Fibroblast of pulmonary artery (primary cell): ENCODE measurements at places on chromosomes 6 and 20.
A peak's percentile ranks its signal among the peaks of the same experiment; 100 is the strongest.

- no peak for DNase-seq
Observed at GRCh38 chr20:57683881-57684807, 25.7 kb downstream of the PMEPA1 start.

- no peak for DNase-seq
Observed at GRCh38 chr6:70375882-70376281, 37.4 kb upstream of the FAM135A start.

DNA sequence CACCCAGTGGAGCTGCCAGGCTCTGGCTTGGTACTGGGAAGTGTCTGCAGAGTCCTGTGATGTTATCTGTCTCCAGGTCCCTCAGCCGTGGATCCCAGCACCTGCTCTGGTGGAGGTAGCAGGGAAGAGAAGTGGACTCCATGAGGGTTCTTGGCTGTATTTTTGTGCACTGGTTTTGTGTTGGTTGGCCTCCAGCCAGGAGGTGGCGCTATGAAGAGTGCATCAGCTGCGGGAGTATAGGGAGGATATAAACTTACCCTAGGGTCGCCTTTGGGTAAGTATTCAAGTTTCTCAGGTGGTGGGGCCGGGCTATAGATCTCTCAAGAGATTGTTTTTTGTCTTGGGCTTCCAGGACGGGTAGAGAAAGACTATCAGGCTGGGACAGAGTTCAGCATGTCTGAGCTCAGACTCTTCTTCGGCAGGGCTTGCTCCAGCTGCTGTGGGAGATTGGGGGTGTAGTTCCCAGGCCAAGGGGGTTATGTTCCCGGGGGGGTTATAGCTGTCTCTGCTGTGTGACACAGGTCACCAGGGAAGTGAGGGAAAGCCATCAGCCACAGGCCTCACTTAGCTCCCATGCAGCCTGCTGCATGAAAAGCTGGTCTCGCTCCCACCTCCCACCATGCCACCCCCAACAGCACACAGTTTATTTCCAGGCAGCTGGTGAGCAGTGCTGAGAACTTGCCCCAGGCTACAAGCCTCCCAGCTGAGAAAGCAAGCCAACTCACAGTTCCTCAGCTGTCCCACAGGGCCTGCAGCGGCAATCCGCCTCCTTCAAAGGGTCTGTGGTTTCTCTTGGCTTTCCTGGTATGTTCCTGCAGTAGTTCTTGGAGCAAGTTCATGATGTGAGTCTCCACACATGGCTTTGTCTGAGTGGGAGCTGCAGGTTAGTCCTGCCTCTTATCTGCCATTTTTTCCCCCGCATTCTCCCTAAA, 115.7 kb downstream of the AIG1 start:
- peak; percentile 78 for DNase-seq

- no peak for DNase-seq
Observed at GRCh38 chr6:2636672-2637071, 114.0 kb downstream of the MYLK4 start.

DNA sequence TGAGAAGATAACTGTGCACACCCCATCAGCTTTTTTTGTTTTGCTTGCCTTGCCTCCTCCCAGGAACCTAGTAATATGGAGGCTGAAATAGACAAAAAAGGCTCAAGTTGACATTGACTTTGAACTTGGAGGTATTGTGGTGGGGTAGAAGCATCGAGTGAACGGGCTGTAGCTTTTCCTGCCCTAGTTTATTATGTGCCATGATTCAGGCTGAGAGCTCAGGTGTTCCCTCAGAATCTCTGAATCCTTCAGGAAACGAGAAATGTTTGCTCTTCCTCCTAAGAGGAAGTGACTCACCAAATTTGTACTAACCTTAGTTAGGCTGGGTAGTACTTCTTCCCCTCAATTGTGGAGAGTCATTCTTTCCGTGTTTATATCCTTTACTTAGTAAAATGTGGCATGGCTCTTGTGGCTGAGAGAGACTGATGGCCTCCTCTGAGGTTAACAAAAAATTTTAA, 98.8 kb downstream of the SASH1 start:
- peak; percentile 80 for DNase-seq

DNA sequence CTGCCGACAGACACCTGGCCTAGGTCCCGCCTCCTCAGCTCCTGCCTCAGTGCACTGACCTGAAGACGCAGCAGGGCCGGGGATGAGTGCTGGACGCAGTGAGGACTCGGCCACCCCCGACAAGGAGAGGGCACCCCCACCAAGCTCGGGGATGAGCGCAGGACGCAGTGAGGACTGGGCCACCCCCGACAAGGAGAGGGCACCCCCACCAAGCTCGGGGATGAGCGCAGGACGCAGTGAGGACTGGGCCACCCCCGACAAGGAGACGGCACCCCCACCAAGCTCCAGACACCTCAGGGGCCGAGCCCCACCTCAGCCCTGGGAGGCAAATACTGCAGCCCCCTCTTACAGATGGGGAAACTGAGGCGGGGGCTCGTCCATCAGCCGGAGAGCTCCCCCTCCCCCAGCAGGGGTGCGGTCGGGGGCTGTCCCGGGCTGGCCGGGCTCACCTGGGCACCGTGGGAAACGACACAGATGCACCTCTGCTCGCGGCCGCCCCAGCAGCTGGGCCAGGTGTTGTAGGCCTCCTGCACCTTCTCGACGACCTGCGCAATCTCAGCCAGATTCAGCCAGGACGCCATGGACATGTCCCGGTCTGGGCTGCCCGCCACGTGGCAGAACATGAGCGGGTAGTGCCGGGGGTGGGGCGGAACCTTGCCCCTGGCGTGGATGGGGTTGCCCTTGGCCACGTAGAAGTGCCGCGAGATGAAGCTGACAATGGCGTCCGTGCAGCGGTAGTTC, 7.5 kb downstream of the HELZ2 start:
- no peak for DNase-seq

DNA sequence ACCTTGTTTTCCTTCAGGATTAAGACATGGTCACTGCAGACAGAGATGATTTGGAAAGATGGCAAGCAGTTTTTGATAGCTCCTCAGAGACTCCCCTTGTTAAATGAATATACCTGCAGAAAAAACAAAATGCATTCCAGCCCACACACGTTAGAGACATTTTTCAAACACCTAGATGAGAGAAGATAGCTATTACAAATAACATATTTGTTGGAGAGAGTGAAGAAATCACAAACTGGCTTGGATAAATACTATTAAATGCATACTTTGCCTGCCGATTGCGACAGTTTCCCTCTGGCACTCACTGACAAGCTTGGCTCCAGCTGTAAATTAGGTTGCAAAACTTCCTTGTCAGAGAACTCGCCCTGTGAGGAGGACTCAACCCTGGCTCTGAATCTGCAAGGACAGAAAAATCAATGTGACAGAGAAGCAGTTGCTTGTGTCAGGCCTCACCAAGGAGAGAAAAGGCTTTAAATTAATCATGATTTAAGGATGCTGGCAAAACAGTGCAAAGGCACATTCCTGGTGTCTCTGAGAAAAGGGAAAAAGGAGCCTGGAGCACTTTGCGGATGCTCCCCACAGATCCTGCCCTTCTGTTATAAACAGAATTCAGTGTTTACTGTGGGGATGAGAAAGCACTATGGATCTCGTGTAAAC, 423.7 kb upstream of the MARCKS start:
- DNase-seq = peak; percentile 95
